ENCODE measurements at places on chromosomes 2 and 18.

GRCh38 chr2:115165529-115166109, 723.2 kb downstream of the DPP10 start:
- no peak for DNase-seq

DNA sequence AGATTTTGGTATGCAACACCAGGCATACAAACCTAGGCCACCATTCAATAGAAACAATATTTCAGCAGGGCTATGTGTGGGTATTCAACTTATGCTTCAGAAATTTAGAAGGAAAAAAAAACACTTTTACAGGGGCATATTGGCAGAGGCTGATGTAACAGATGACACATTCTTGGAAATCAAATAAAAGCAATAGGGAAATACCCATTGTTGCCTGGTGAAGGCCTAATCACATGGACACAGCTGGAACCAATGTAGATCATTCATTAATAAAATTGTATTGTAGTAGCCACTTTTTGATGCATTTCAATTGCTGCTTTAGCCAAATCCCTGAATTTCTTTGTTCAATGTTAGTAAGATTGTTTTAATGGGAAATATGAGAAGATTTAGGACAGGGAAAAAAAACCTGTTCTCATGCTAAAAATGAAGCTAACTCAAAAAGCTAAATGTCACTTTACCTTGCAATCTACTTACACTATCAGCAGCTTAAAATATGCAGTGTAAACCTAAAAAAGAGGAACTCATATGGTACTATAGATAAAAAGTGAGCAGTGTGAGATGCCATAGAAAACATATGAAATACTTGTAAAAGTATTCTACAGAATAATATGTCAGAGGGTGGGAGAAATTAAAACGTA, 289.4 kb downstream of the ZEB2 start:
- no peak for DNase-seq

- DNase-seq = no peak
These were observed 281.1 kb downstream of the SLC4A3 start for GRCh38 chr2:219908538-219908937.

- DNase-seq = no peak
These were observed 69.5 kb downstream of the COPS8 start for GRCh38 chr2:237154884-237155851.

GRCh38 chr2:156005999-156006712, 326.4 kb downstream of the NR4A2 start:
- DNase-seq = no peak

- no peak for DNase-seq
These were observed 16.9 kb downstream of the PSTPIP2 start for GRCh38 chr18:46054956-46055837.

- DNase-seq = no peak
These were observed 49.2 kb upstream of the NXPH2 start for GRCh38 chr2:138829326-138829919.

- DNase-seq = no peak
These were observed 80.2 kb downstream of the ASAP2 start for GRCh38 chr2:9286554-9287399.

DNA sequence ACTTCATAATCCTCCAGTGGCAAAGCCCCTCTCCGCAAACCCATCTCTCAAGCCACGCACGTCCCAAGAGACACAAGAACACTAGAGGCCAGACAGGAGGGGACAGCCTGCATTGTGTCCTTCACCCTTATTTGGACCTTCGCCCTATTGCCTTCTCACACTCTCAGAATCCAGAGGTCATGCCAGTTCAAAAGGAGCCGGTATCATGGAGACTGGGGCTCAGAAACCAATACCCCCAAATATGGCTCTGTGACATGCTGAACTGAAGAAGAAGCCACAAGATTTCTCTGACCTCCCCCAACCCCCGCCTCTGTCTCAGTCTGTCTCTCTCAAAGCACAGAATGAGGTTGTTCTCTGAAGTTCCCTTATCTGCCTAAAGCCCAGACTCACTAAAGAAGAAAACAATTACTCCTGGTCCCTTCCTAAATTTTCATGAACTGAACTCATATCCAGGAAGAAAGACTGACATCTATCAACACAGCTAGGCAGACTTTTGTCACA, 19.2 kb upstream of the SPATA3 start:
- DNase-seq = no peak

DNA sequence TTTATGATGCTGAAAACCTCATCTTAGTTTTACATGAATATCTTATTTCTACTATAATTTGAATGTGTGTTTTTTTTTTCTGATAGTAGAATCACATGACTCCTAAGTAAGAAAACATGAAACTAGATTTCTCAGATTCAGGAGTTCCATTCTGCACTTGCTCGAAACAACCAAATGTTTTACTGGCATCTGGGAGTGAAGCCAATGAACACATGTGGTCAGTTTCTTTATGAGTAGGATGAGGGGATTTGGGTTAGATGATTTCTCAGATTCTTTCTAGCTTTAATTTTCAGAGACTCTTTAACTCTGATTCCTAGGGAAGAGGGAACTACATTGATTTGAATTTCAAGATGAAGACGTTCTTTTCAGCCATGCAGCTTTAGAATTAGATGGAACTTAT, 225.0 kb upstream of the NT5C1B start:
- DNase-seq = no peak

GRCh38 chr2:96144481-96145035, 682 bp downstream of the DUSP2 start:
- no peak for DNase-seq

DNA sequence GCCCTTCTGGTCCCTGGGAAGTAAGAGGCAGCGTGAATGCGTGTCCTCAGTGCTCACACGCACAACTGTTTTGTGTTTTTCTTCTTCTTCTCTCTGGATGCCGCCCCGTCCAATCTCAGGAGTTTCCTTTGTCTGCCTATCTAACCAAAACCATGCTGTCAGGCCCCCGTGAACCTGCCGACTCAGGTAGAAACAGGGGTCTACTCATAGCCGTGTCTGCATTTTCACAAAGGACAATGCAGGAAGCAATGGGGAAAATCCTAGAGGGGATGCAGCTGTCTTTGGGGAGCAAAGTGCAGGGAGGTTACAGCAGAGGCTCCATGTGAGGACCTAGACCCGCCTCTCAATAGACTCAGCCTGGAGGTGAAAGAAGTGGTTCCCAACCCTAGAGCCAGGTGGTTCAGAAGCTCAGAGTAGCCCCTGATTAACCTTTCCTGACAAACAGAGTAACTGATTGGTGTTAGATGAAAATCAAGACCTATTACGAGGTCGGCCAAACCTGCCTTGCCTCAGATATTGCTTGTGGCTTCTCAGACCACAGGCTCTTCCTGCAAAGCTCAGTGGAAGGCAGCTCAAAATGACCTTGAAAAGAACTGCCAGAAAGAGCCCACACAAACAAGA, 49.3 kb downstream of the CD226 start:
- DNase-seq = no peak

GRCh38 chr2:231800493-231801091, 14.3 kb downstream of the COPS7B start:
- DNase-seq = no peak

GRCh38 chr18:72444111-72444797, 99.9 kb downstream of the CBLN2 start:
- DNase-seq = no peak

DNA sequence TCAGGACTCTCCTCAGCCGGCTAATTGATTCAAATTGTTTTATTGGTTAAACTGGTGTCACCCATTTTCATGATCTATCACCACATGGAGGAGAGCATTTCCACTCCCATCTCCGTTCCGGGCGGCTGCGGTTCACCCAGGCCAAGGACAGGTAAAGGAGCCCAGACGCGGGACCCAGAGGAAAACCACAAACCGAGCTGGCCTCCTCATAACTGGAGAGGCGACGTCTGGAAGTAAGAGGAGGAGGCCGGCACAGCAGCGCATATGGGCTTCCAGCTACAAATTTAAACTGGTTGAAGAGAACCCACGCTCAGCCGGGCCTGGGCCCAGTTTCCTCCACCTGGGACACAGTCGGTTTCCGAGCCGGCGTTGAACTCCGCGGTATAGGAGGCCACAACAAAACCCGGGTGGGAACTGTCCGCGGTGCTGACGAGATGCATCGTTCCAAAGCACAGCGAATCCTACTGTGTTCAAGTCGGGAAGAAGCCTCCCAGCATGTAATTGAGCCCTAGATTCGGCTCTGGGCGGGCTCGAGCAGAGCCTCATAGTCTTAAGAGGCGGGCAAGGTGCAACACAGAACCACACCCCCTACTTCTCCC, 3.0 kb upstream of the SKOR2 start:
- DNase-seq = no peak

DNA sequence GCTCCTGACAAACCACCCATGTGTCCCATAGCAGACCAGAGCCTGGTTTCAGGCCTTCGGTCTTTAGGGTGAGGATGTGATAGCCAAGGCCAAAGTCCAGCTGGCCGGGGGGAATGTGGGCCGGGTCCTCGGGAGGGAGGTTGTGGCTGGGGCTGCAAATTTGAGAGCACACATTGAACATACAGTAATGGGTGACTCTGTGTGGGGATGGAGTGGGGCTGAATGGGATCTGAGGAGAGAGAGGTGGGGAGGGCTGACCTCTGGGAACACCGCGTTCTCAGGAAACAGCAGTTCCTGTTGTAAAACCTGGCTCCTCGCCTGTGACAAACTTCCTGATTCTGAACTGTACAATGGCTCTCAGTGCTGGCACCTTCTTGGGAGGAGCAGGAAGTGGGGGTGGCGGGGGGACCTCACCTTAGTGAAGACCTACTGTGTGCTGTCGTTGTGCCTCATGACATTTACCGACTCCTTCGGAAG, 48.8 kb downstream of the MCFD2 start:
- DNase-seq = no peak

DNA sequence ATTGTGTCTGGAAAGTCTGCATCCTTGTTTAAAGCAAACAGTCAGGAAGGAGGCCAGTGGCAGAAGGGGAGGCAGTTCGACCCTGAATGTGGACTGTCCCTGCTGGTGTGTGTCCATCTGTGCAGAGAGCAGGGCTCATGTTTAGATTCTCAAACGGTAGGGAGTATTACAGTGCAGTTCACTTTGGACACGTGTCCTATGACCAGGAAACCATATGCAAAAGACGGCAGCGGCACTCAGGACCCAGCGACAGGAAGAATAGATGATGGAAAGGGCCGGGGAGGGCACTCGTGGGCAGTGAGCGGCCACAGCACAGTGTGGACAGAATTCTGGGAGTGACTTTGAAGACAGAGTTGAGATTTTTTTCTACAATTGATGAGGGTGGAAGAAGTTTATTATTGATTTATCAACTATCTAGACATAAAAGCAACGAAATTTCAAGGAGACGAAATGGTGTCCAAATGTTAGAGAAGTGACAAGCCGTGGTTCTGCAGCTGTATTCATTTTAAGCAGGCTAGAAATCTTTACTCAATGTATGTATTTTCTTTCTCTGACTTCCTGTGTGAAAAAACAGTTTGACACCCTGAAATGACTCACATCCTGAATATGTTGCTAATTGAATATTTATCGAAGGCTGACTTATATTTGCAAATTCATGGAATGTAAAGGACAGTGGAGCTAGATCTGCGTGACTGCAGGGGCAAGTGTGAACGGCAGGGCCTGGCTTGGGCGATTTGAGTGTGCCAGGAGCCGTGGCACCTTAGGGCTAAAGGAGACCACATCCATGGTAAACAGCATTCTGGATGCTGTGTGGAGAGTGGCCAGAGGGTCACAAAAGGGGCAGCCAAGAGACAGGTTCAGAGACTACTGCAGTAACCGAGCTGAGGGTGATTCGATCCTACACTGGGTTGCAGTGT, 214.2 kb downstream of the PTGR3 start:
- no peak for DNase-seq

DNA sequence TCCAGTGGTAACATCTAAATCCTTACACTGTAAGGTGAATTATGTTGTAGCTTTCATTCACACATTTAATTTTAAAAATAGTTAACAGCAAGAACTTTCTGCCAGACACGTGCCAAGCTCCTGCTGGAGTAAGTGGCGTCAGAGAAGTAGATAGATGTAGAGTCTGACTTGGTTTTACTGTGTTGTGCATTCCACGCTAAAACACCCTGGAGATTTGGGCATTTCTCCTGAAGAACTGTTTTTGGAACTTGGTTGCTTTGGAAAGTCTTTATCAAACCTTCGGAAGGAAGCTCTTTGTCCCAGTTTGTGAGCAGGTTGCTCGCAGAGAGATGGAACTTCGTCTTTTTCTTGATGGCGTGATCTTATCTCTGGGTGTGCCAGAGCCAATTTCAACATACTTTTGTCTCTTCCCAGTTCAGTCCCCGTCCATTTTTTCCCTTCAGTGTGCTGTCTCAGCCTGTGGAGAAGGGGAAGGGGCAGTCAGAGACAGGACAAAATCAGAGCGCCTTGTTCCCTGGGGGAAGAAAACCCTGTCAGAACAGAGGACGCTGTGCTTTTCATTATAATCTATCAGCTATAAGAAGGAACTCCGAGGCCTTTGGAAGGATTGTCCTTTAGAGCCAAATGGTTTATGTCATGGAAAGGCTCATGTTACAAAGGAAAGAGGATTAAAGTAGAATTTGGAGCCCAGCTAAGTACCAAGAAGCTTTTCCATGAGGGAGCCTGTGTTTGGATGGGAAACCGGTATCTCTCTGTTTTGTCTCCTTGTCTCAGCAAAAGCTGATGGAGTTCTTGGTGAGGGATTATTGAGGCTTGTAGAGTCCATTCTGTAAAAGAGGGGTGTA, 18.9 kb downstream of the GRHL1 start:
- no peak for DNase-seq

GRCh38 chr2:26639685-26640243, 1.4 kb downstream of the CIB4 start:
- DNase-seq = no peak

- no peak for DNase-seq
These were observed 68.0 kb downstream of the DAW1 start for GRCh38 chr2:227939271-227940027.

DNA sequence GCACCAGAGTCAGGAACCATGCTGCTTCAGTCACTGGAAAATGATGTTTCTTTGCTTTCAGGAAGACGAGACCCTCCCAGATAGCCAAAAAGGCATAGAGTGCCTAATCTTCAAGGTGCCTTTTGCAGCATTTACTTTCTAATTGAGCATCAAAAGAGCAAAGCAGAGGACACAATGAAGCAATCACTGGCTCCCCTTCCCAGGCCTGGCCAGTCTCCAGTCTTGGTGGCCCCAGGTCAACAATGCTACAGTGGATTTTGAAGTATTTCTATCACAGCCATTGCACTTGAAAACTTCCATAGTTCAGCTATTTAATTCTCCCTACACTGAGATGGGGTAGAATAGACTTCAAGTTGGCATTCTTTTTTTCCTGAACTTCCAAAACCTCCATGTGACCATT, 15.4 kb downstream of the ZBTB7C start:
- DNase-seq = no peak

DNA sequence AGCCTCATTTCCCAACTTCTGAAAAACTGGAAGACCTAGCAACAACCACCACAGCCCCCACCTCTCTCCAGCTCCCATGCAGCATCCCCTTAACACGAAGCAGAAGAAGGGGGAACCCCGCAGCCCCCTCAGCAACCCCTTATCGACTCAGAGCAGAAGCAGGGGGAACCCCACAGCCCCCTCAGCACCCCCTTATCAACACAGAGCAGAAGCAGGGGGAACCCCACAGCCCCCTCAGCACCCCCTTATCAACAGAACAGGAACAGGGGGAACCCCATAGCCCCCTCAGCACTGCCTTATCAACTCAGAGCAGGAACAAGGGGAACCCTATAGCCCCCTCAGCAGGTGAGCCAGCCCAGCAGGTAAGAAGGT, 6.7 kb downstream of the SLC66A2 start:
- DNase-seq = no peak

Measured in esophagus squamous epithelium (tissue), 5 donors.